ENCODE measurements at places on chromosomes 12 and 14.

DNA sequence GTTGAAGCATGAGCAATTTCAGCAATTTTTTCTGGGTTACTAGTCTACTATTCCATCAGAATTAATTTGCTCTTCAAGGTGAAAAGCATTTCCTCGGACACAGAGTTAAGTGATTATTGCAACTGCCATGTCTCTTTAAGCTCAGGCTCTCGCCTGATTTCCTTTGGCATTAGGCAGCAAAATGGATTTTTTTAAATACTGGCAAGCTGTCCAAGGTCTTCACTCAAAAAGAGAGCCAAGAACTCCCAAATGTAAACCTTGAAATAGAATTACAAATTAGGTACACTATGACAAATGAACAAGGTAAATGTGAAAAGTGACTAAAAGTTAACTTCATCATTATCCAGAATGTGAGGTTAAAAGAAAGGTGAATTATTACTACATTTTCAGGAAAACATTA is 111.9 kb downstream of the GARIN6 start:
- no peak for DNase-seq

- peak; percentile 63 for DNase-seq
These were observed 55.4 kb upstream of the MED13L start for GRCh38 chr12:116332705-116333380.

- DNase-seq = no peak
These were observed 594 bp upstream of the CLEC14A start for GRCh38 chr14:38256533-38256840.

DNA sequence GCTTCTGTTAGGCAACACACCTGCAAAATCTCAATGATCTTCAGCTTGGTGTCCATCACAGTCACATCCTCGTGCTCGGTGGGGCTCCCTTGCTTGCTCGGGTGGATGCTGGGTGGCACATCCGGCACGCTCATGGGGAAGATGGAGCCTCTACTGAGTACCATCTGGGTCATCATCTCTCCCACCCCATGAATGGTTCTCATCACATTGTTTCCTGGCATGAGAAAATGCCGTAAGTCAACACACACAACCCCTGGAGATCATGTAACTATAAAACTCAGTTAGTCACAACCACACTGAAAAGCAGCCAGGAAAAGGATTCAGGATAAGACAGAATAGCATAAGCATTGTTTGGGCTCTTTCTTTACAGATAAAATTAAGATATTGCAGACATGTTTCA is 201.1 kb downstream of the ITPR2 start:
- DNase-seq = no peak
